ENCODE measurements at places on chromosomes 7 and 10.

GRCh38 chr7:123647106-123647730 lies 8.4 kb upstream of the LMOD2 start:
- DNase-seq: no peak

- peak; percentile 11 for DNase-seq
Observed at GRCh38 chr10:77849039-77849664, 77.4 kb downstream of the DLG5 start.

GRCh38 chr7:108001764-108002725 lies 916 bp downstream of the LAMB1 start:
- peak; percentile 42 for DNase-seq

DNA sequence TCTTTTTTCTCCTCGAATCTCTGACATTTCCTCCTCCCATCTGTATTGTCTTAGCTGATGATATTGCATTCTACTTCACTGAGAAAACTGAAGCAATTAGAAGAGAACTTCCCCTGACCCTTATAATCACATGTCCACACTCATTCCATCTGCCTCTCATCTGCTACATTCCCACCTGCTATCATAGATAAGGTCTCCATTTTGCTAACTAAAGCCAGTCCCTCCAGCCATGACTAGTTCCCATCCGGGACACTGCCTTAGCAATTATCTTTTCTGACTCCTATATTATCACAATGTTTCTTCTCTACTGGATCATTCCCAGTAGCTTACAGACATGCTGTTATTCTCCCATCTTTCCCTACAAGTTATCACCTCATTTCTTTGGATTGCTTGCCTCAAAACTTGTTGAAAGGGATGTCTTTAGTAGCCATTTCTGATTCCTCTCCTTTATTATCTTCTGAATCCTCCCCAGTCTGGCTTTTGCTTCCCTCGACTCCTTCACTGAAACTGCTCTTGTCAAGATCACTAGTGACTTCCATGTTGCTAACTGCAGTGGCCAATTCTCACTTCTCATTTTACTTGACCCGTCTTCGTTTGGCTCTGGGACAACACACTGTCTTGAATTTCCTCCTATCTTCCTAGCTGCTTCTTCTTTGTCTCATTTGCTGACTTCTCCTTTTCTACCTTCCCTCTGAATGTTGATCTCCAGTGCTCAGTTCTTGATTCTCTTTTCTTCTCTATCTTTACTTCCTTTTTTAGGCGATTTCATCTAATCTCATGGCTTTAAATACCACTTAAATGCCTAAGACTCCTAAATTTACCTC lies 35.9 kb downstream of the FZD1 start:
- DNase-seq: no peak

- no peak for DNase-seq
Observed at GRCh38 chr10:14667781-14668180, 106.9 kb downstream of the FAM107B start.

DNA sequence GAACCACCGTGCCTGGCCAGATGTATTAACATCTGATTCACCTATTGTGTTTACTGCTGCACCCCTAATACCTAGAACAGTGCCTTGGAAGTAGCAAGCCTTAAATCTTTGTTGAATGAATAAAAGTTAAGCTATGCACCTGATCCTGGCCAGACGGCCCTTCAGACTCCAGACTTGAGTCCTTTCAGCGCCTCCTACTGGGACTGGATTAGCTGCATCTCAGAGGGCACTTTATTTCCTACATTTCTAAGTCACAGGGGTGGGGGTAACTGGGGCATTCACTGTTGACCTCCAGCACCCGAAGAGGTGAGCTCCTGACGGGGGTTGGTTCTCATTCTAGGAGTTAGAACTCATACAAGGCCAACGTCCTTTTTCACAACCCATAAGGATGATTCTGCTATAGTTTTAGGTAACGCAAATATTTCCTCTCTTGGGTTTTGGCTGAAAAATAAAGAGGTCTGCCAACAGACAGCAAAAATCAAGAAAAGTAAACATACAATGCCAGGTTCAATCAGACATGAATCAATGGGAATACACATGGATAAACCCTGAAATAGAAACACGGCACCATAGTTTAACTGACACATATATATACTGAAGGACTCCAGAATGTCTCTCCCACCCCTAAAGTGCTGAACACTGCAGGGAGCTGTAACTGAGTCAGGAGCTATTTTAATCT lies 48.0 kb upstream of the DLG5 start:
- DNase-seq: no peak

- DNase-seq: no peak
Observed at GRCh38 chr10:123069246-123069986, 60.6 kb downstream of the ACADSB start.

- no peak for DNase-seq
Observed at GRCh38 chr10:95303535-95303934, 12.7 kb upstream of the PDLIM1 start.

DNA sequence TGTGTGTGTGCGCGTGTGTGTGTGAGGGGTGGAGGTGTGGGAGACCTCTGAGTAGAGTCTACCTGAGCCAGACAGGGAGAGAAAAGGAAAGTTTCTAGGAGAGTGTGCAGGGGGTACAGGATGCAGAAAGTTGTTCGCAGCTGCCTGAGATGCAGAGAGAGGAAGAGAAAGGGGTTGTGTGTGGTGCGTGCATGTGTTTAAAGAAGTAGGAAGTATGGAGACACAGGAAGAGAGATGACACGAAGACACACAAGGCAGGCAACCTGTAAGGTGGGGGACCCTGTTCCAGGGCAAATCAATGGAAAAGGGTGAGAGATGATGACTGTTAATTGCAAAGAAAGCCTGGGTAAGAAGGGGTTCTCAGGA lies 52.2 kb downstream of the C10orf105 start:
- no peak for DNase-seq

- DNase-seq: no peak
Observed at GRCh38 chr10:124225467-124226270, 132.3 kb upstream of the CHST15 start.

DNA sequence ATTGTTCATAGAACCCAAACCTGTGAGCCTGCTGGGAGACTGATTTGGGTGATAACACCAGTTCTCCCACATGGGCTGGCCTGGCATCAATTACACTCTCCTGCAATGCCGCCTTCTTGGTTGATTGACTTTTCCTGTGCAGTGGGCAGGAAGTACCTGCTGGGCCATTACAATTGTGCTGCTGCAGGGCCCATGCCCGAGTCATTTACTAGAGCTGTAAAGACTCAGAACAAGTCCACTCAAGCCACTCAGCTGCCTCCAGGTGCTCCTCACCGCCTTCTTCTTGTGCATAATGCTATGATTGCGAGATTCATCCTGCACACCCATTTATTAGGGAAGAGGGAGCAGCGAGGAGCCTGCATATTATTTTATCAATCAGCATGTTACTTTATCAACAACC lies 264.0 kb downstream of the TCERG1L start:
- no peak for DNase-seq

DNA sequence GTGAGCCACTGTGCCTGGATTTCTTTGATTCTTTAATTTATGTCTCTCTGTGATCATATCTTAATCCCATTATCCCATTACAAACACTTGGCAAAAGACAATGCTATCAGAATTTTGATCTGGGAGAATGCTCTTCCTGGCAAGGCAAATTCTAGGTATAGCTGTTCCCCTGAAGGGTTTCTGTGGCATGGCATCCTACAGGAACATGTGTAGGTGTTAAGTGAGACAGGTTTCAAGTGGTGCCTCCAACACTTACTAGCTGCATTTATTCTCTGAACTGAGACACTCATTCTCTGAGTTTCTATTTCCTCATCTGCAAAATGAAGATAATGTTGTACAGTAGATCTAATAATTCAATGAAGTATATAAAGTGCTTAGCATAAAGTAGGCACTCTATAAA lies 87.1 kb upstream of the CTTNBP2 start:
- no peak for DNase-seq

GRCh38 chr7:151843181-151843580 lies 33.7 kb downstream of the PRKAG2 start:
- DNase-seq: no peak

- DNase-seq: peak; percentile 82
Observed at GRCh38 chr10:72310241-72310633, 36.5 kb downstream of the DDIT4 start.

GRCh38 chr7:47433564-47433895 lies 148.4 kb downstream of the TNS3 start:
- DNase-seq: no peak

GRCh38 chr10:127836176-127836575 lies 56.6 kb downstream of the CLRN3 start:
- DNase-seq: no peak

DNA sequence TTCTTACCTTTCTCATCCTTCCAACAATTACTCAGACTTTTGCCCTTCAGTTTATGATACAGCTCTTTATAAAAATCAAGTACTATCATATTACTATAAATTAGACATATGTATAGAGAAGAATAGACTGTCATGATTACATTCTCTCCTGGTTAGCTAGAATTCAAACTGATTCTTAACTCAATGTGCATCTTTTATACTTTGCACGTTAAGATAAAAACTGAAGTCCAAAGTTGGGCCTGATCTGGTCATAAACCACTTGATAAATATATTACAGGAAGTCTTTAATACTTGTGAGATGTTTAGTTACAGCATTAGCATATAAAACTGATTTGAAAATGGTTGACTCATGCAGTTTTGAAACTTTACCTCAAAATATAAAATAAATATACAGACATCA lies 2.6 kb downstream of the AGR3 start:
- DNase-seq: no peak

GRCh38 chr7:44208085-44208484 lies 7.3 kb downstream of the YKT6 start:
- no peak for DNase-seq

DNA sequence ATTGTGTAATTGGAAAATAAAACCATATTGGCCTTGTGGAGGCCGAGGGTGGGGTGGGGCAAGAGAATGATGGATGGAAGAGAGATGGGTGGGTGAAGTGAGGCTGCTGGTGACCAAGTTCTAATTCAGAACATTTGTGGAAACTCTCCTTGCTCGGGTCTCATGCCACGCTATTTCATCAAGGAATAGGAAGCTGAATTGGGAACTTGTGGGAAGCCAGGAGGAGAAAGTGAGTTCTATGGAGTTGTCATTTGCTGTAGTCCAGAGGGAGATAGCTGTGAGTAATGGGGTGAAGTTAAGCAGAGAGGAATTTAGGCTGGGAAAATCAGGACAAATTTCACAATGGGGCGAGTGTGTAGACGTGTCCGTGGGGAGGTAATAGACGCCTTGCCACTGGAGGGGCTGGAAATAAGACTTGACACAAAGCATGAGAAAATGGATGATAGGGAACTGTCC lies 339.2 kb downstream of the LRMDA start:
- no peak for DNase-seq

DNA sequence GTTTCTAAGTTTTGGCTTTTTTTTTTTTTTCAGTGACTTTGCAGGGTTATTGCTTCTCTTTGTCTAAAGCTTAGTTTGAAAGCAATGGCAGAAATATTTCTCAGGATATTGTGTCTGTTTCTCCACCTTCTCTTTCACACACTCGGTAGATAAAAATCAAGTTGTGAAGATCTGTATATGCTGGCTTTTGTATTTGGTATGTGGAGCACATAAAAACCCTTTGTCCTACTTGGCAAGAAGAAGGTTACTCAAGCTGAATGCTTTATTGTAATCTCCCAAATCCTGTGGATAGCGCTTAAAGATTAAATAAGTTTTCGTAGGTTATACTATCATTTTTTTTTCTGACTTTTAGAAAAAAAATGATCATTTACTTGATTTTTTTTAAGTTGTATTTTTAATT lies 172.4 kb downstream of the CDCA7L start:
- DNase-seq: no peak

- no peak for DNase-seq
Observed at GRCh38 chr7:45617166-45617565, 43.0 kb downstream of the ADCY1 start.

GRCh38 chr7:109213081-109213480 lies 643.4 kb downstream of the DNAJB9 start:
- no peak for DNase-seq

DNA sequence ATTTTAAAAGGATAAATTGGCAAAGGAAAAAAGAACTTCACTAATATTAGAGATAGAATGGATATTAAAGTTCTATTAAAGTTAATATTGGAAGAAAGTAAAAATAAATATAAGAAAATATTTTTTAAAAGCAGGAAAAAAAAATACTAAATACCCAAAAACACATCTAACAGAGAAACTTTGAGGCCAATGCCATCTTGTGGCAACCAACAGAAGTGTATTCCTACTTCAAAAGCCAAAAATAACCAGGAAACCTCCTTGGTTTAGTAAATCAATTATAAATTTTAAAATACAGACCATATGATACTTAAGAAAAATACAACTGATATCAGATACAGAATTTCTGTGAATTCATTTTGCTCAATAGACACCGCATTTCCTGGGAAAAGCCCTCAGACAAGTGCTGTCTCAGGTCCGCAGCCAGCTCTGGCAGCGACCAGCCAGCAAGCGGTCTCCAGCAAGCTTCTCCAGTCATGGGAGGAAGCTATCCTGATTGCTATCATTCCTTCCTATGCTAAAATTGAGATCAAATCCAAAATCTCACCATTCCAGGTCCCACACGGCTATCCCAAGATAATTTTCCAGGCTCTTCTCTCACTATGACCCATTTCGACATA lies 65.3 kb downstream of the LMBR1 start:
- DNase-seq: no peak

- no peak for DNase-seq
Observed at GRCh38 chr10:944034-944831, 12.7 kb upstream of the LARP4B start.

DNA sequence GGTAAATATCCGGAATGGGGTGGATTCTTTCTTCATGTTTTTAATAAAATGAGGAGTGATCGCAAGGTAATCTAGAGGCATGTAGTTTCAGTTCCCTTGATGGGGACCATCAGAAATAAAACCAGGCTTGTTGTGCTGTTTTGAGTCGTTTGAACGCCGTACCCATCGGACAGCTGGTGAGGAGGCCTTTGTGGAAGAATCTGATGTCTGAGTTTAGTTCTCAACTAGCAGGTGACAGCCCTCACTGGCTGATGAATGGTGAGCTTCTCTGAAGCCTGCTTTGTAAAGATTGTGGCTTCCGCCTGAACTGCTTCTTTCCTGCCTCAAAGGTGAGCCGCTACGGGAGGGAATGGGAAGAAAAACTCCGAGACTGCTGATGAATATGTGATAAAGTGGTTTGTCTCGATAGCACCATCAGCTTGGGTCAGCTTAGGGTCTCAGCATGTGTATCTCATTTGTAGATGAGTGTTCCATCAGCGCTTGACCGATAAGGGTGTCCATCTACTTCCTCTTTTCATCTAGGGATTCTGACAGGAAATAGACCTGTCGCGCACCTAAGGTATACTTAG lies 977 bp downstream of the TMEM248 start:
- no peak for DNase-seq

Data from RCC 7860 (cell line).